Urothelium cell line (cell line): ENCODE measurements at places on chromosomes 3 and 15.

DNA sequence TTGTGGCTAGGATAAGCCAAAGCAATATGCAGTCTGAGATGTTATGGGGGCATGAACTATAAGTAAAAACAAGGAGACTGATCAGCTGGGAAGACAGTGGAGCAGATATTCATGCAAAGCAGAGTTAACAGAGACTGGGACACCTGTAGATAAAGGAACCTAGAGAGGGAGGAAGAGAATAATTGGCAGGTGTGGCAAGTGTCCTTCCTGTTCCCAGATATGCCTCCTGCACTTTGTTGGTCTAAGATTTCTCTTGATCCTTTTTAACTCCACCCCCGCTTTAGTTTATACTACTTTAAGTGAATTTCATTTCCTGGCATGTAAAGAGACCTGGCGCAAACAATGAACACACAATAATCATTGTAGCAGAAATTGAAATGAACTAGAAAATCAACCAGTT is 169.4 kb downstream of the CNTN6 start:
- no peak for DNase-seq

- DNase-seq: no peak
These were observed 215.1 kb upstream of the CNTN4 start for GRCh38 chr3:1883534-1883933.

- DNase-seq: no peak
These were observed 143.1 kb upstream of the TBL1XR1 start for GRCh38 chr3:177340243-177340830.

- peak; percentile 46 for DNase-seq
These were observed 35.6 kb upstream of the GYG1 start for GRCh38 chr3:148955544-148956346.

GRCh38 chr3:167110901-167111300 is 269.2 kb downstream of the ZBBX start:
- DNase-seq: peak; percentile 62

GRCh38 chr3:177713928-177714900 is 516.9 kb upstream of the TBL1XR1 start:
- no peak for DNase-seq
